Activated naive CD4-positive, alpha-beta T cell (primary cell): ENCODE measurements at places on chromosomes 2 and 18.

- no peak for DNase-seq
Measured at GRCh38 chr2:235468978-235469655, 24.7 kb upstream of the AGAP1 start.

- DNase-seq, result no peak
Measured at GRCh38 chr2:19478409-19478808, 120.0 kb upstream of the OSR1 start.

GRCh38 chr2:161976295-161976694 is 97.7 kb downstream of the DPP4 start:
- DNase-seq, result no peak

DNA sequence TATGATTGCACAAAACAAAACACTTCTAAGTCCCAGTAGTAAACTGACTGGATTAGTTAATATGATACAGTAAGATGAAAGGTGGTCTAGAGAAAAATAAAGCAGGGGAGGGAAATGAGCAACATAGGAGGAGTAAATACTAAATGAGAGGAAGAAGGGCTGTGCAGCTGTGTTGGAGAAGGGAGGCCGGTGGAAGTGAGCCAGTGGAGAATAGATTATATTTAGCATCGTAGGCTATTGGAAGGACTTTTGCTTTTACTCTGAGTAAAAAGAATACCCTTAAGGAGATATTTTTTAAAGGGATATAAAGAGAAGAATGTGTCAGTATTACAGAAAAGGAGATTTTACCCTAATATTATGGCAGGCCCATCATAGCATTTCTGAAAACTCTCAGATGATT is 12.7 kb downstream of the WDR75 start:
- DNase-seq, result no peak

DNA sequence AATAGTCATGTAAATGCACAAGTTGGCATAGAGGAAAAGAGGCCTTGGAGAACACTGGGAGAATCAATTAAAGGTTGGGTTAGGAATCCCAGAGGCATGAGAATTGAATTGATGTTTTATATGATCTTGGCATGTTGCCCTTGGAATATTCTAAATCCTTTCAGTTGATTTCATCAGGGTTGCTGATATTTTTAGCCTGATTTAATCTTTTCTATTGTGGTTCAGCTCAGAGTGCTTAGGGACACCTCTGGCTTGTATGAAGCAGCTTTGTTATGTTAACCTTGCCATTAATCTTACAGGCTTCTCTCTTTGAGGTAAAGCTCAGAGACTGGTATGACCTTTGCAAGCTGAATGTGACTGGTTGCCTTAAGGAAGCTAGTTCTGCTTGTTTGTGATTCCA is 64.4 kb upstream of the LYPD6B start:
- no peak for DNase-seq
